ENCODE measurements at places on chromosomes 2 and 18.

GRCh38 chr2:69952336-69953115 is 8.9 kb downstream of the ASPRV1 start:
- no peak for DNase-seq

GRCh38 chr18:9690418-9691188 is 17.5 kb upstream of the RAB31 start:
- no peak for DNase-seq

DNA sequence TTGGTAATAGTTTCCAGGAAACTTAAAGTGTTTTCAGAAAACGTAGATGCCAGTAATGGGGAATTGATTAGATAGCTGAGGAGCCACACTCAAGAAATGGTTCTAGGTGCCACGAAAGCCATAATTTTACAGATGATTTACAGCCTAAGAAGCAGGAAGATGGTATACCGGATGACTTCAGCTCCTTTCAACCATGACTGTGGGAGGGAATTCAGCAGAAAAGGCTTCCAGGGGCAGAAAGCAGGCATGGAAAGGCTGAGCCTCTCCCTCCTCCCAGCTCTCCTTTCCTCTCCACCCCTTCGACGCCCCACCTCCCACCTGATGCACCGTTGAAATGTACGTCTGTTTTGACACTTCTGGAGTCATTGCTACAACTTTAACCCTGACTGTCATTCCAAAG is 68.6 kb upstream of the SMIM21 start:
- no peak for DNase-seq

DNA sequence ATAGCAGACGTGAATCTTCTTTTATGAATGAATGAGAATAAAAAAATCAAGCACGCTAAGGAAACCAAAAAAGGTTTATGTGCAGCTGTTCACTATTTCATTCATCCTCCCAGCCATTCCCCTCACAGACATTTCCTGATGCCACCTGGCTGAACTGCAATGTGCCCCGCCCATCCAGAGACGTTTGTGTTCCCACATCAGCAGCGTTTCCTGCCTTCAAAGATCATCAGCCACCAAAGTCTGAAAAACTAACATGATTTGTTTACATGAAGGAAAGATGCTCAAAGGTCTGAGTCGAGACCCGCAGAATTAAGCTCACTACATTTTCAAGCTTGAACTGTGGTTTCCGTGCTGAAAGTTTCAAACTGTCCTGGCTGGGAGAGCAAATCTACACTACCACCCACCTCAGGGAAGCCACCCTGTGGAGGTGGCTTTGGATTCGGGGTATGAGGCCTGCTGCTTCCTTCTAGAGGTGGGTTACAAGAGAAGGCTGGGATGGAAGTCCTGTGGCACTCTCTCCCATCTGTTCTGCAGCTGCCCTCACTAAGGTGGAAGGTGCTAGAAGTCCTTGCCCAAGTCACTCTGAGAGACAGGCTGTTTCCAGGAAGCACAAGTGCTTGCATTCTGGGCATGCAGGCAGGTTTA is 201.3 kb upstream of the OSR1 start:
- no peak for DNase-seq

- no peak for DNase-seq
These were observed 120.0 kb upstream of the SLC35G4 start for GRCh38 chr18:11489266-11489899.

GRCh38 chr2:147449323-147449991 is 395.4 kb upstream of the ACVR2A start:
- DNase-seq = peak; percentile 71

DNA sequence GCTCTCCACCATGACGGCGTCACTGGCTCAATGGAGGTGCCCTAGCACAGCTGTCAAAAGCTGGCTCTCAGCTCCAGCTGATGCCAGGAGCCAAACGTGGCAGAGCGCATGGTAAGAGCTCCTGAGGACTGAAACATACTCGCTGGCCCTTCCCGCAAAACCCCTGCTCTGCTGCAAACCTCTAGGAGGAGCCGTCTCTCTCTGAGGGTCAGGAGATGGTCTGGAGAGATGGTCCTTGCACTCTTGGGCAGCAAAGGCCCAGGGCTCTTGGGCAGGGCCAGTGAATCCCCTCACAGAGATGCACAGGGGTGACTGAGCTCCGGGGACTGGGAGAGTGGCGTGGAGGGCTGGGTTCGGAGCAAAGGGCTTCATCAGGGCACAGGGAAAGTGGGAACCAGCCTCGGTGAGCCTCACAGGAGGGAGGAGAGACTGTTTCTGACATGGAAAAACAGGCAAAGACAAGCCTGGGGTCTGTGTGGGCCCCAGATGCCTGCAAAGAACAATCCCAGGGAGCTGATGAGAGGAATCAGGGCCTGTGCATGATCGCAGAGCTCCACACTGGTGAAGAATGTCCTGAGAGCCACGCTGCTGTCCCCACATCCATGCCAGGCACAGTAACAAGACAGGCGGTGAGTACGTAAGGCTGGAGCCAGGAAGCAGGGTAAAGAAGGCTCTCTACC is 17.2 kb downstream of the SNORC start:
- DNase-seq = no peak

- no peak for DNase-seq
These were observed 420.1 kb upstream of the ACVR2A start for GRCh38 chr2:147424766-147425165.

DNA sequence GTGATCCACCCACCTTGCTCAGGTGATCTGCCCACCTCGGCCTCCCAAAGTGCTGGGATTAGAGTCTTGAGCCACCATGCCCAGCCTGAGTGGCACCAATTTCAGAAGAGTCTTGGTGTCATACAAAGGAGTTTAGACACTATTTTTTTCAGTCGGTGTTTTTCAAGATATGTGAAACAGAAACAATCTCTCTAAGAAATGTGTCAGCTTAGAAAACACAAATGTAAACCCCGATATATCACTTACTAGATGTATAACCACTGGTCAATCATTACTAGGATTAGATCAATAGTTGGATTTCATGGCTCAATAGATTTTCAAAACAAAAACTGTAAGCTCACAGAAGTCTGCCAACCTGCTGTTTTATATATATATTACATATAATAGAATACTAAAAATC is 67.2 kb upstream of the FRZB start:
- DNase-seq = no peak

DNA sequence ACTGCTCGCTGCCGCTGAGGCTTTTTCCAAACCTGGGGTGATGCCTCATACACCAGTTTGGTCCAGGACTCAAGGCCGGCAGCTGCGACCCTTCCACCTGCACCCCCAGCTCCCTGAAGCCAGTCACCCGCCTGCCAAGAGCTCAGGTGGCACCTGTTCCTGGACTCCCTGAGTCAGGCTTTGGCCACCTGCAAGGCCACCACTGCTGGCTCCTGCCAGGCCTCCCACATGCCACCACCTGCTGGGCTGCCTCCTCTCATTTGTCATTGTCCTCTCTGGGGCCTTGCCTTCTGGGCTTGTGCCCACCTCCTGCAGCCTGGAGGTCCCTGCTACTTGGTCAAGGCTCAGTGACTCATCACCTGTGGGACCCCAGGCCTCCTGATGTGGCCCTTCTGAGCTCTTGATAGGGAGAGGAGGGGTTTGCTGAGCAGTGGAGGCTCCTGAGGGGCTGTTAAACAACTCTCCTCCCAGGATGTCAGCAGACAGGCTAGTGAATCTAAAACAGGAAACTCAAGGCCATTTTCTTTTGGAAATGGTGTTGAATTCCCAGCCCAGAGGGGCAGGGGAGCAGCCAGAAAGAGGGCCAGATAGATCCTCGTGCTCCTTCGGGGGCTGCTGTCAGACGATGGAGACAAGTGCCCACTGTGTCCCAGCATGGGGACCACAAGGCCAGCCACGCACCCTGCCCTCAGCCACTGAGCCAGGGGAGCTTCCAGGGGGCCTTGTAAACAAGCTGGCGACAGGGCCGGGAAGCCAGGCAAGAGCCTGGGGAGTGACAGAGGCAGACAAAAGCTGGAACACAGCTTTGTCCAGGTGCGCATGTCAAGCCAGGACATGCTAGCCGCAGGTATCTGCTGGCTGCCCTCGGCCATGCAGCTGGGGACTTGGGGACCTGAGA is 416.8 kb downstream of the LRATD1 start:
- DNase-seq = no peak

DNA sequence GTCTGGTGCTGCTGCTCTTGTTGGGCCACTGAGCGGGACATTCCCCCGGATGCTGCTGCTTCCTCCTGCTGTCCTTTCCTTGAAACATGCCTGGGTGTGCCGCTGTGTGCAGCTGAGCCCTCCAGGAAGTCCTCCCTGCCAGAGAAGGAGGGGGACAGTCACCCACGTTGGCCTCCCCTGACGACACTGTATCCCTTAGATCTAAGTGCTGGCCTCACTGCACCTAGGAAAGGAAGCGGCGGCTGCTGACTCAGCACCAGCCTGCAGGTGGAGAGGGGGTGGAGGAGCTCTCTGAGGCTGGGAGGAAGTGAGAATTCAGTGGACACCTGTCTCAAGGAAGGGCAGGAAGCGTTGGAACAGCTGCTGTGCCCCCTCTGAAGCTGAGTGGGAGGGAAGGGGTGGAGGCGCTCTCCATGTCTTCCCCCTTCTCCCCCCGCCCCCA is 239.8 kb downstream of the HAUS1 start:
- peak; percentile 54 for DNase-seq

Data from CD4-positive, alpha-beta T cell treated with Interleukin-15 for 4 hours (primary cell).